ENCODE measurements at places on chromosomes 4 and X.

- no peak for DNase-seq
Measured at GRCh38 chrX:22105231-22105630, 73.1 kb downstream of the PHEX start.

DNA sequence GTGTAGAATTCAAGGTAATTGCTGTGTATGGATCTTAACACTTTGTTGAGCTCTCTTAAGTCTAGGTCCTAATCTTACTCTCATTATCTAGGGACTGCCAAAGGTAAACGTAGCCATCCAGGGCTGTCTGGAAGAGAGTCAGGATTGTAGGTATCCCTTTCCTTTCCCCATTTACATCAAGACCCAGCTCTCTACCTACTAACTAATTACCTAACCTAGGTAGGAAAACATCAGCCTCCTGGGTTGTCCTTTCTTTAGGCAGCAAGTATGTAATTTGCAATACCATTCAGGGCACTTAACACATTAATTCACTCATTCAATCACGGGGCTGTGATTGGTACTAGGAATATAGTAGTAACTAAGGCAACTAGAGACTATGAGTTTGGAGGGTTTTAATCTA lies 15.2 kb upstream of the CPEB2 start:
- DNase-seq: no peak

DNA sequence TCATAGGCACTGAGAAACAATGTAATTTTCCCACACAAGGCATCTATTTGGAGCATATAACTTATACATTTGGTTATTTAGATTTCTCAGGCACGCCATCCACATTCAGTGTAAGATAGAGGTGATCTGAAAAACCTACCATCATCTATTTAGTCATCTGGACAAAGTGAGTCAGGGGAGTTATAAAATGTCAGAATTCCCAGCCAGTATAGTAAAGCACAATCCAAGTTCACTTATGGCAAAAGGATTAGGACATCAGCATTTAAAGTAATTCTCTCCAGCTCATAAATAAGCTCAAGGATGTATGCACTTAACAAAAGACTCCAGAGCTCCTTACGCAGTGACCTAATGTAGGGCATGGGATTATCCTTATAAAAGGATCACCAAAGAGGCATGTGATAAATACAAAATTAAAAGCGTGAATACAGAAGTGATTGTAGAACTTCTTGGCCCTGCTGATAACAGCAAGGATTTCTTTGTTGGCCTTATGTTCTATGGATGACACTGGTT lies 65.3 kb upstream of the DCLK2 start:
- no peak for DNase-seq

GRCh38 chrX:135354288-135354687 lies 45.0 kb downstream of the ETDC start:
- no peak for DNase-seq

GRCh38 chr4:173940146-173940545 lies 343.3 kb downstream of the FBXO8 start:
- DNase-seq: no peak

DNA sequence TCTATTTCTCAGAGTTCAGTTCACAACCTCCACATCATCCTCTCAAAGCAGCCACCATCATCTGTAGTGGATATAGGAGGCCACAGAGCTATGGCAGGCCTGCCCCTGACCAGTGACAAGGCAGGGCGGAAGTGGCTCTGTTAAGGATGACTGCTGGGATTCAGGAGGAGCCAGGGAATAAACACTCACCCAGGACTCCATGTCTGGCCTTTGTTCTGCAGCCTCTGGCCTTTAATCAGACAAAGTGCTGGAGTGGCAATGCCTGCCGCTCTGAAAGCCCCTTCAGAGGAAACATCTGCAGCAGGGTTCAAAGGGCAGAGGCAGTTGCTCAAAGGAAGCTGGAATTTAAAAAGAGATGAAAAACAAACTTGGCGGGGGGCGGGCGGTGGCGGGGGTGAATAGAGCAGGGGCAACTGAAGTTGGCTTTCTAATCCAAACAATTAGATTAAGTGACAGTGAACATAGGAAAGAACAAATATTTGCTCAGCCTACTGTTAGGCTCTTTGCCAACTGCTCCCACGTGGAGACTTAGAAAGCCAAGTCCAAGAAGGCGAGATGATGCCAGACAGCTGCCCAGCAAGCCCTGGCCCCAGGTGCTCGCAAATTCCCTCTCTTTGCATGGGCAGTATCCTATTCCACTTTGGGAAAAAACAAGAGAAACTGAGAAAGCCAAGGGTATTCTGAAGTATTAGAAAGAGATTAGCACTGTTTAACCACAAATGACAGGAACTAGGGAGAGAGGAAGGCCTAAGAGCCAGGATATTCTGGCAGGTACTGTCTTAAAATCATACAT lies 5.5 kb downstream of the MPP1 start:
- peak; percentile 96 for DNase-seq

- no peak for DNase-seq
Measured at GRCh38 chrX:17086317-17086716, 139.9 kb downstream of the REPS2 start.

GRCh38 chr4:113179091-113179490 lies 129.6 kb downstream of the ANK2 start:
- DNase-seq: no peak

DNA sequence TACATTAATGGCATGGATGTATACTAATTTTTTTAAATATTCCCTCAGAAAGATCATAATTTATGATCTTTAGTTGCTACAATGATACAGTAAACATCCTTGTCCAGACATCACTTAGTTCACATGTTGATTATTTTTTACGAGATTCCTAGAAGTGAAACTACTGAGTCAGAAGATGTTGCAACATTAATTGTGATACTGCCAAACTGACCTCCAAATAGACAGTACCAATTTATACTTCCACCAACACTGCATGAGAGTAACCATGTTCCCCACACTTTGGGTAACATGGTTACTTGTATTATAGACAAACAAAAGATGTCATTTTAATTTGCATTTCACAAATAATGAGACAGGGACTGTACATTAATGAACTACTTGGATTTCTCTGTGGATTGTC lies 19.6 kb downstream of the RCHY1 start:
- no peak for DNase-seq

DNA sequence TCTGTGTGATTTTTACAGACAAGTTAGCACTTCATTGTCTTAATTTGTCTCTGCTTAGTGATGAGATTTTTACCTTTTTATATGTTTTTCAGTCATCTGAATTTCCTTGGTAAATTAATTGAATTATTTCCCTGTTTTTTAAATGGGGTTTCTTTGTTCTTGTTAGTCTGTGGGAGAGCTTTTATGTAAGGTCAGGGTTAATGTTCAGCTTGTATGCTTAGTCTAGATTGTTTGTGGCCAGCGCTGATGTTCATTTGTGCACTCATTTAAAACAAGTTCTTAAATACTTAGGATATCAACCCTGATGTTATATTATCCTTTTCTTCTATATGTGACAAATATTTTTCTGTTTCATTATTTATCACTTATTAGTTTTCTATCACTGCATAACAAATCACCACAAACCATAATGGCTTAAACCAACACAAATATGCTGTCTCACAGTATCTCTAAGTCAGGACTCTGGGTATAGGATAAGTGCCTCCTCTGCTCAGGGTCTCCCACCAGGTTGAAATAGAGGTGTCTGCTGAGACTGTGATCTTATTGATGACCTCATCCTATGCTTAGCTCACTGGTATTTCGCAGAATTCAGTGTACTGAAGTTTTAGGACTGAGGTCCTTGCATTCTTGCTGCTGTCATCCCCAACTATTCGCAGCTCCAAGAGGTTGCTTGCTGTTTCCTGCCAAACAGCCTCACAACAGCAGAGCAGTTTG lies 53.2 kb downstream of the ATP10D start:
- DNase-seq: no peak

GRCh38 chr4:72365016-72365415 lies 204.0 kb downstream of the ADAMTS3 start:
- no peak for DNase-seq

DNA sequence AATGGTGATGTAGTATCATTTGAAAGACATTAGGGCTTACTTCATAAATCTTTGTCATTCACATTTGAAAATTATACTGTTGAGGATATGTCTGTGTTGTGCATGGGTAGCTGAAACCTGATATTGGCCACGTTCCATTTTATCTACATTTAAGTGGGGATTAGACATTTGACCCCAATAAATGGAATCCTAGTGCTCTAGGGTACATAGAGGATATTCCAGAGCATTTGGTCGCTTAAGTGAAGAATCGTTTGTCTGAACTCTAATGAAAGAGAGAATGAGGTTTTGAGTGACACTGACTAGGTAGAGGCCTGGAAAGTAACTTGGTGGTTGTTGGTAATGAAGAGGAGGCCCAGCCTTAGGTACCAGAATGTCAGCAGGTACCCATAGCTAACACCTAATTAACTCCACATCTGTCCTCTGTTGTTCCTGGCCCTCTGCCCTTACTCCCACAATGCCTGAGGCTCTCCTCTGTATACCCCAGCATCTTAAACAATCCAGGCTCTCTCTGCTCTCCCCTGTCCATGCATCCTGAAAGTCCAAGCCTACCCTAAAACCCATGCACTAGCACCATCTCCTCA lies 299.5 kb upstream of the KLF3 start:
- peak; percentile 20 for DNase-seq

- DNase-seq: no peak
Measured at GRCh38 chrX:152831391-152831790, 528 bp downstream of the NSDHL start.

GRCh38 chr4:184053434-184053833 lies 148.3 kb downstream of the STOX2 start:
- no peak for DNase-seq

- DNase-seq: no peak
Measured at GRCh38 chr4:126364311-126364911, 1049.7 kb downstream of the FAT4 start.

GRCh38 chr4:141246243-141246642 lies 25.5 kb downstream of the ZNF330 start:
- DNase-seq: no peak
